ENCODE measurements at places on chromosomes 4 and X.
A peak's percentile ranks its signal among the peaks of the same experiment; 100 is the strongest.

DNA sequence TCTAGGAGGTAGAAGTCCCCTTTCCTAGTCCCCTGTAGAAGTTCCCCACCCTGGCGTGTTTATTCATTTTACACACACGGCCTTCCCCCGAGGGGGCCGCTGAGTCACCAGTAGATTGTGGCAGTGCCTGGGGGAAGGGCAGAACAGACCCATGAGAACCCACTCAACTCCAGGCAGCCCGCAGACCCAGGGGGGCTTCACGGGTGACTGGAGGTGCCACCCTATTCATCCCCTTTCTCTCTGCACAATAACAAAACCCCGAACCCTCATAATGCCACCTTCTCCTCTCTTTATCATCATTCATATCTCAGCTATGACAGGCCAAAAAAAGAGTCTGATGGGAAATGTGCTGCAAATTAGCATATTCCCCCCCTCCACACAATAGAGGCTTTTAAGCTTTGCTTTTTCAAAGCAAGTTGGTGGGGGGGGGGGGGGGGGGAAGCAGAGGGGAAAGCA is 20.4 kb upstream of the GPM6B start:
- DNase-seq: no peak

- peak; percentile 32 for DNase-seq
These were observed 13.4 kb downstream of the CTBP1 start for GRCh38 chr4:1235381-1236102.

DNA sequence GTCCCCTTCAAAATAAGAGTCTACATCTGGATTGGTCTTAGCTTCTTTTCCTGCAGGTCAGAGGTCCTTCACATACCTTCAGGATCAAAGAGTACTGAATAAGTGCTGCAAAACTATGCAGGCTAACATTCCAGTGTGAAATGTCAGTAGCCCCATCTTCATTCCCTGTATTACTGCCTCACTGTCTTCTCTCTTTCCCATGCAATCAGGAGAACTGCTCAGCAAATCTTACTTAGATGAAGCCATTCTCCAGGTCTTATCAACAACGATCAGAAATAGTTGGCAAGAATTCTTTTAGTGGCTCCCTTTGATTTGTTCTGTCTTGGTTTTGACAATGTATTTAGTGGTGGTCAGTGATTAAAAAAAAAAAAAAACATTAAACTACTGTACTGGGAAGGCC is 26.0 kb upstream of the IQCM start:
- DNase-seq: no peak

DNA sequence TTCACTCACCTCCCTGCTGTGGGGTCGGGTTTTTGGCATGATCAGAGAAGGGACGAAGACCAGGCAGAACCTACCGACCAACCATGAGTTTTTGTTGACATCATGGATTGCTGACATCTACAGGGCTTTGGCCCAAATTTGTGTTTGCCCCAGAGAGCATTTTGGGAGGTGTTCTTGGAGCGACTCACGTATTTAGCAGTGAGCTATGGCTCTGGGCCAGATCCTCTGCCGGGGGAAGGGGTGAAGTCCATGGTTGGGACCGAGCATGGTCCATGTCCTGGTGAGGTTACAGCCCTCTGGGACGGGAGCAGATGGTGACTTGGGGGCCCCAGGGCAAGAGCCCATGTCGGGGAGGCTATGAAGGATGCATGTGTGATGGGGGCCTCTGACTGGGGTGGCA is 17.4 kb downstream of the SORCS2 start:
- no peak for DNase-seq

DNA sequence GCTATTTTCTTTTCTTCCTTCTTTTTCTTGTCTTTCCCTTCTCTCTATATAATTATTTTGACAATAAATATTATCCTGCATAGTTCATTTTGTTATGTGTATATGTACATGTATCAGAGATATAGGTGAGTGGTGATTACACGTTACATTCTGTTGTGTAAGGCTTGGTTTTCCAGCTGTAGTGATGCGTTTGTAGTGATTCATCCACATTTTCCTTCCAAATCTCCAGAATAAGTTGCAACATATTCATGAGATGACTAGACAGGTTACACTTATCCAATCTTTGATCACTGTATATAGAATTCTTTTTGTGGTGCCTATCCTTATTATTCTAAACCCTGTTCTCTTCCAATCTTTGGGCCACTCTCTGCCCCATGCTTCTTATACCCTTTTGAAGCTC is 540.2 kb downstream of the GBA3 start:
- no peak for DNase-seq

GRCh38 chr4:67632492-67632891 is 68.5 kb downstream of the UBA6 start:
- no peak for DNase-seq

- DNase-seq: no peak
These were observed 7.2 kb downstream of the OCIAD2 start for GRCh38 chr4:48899432-48899749.

- DNase-seq: no peak
These were observed 480.1 kb downstream of the RPA4 start for GRCh38 chrX:97363843-97364242.

GRCh38 chr4:152090543-152090942 is 329.7 kb upstream of the GATB start:
- no peak for DNase-seq

GRCh38 chr4:105166066-105166465 is 19.4 kb downstream of the TET2 start:
- DNase-seq: no peak

GRCh38 chrX:39996536-39996935 is 101.2 kb downstream of the BCOR start:
- DNase-seq: no peak

- no peak for DNase-seq
These were observed 32.4 kb upstream of the UGDH start for GRCh38 chr4:39559626-39560025.

DNA sequence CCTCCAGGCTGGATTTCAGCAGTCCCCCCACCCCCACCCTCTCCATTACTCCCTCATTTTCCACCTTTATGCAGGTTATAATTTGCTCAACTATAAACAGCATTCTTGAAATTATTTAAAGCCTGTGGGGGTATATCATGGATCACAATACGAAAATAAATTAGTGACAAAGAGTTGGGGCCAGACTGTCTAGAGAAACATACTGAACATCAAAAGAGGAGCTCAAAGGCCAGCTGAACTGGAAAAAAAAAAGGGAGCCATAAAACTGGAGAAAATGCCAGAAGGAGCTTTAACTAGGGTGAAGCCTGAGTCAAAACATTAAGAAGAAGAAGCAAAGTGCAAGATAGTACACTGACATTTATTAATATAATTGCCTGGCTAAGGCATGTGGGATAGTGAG is 137.8 kb downstream of the ANTXR2 start:
- DNase-seq: no peak

DNA sequence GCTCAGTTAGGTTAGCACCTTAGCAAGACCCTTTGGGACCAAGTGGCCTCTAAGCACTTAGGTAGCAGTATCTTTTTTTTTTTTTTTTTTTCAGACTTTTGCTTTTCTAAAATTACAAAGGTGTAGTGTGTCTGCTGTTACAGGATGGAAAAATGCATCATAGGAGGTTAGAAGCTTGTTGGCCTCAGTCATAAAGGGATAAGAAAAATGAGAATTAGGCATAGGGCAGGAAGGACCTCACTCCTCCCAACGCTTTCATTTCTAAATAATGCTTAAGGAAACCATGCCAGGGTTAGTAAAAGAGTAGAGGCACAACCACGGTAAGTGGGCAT is 148.4 kb upstream of the PLAC1 start:
- DNase-seq: no peak

- no peak for DNase-seq
These were observed 6.8 kb upstream of the CXCL2 start for GRCh38 chr4:74105656-74106280.

DNA sequence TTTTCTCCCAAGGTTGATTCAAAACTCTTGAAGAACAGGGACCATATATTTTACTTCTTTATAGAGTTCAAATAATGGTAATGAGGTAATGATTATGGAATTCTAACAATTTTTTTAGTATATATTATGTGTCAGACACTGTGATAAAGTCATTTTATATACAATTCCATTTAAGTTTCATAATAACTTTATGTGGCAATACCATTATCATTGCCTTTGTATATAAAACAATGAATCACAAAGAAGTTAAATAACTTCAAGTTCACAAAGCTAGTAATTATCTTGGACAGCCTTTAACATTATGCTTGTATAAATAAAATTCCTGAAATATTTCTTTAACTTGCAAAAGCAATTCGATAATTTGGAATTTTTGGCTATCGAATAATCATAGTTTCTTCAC is 20.6 kb downstream of the MAGEC1 start:
- DNase-seq: no peak

DNA sequence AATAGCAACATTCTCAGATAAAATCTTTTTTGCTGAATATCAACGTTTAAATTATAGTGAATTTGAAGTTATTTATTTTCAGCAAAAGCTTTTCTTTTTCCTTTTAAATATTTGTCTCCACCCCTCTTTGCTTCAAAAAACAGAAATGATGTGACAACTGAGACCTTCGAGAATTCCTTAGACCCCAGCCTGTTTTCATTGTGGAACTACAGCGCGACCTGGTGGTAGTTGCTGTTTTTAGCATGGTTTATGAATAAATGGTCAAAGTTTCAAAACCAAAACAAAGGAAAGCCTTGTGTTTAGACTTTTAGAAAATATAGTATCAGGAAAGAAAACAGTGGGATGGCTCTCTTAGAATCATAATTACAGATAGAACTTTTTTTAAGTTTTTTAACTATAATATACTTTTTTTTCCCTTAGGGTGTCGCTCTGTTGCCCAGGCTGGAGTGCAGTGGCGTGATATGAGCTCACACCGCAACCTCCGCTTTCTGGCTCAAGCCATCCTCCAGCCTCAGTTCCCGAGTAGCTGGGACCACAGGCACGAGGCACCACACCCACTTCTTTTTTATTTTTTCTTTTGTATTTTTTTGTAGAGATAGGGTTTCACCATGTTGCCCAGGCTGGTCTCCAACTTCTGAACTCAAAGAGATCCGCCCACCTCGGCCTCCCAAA is 26.8 kb upstream of the TMEM184C start:
- DNase-seq: no peak

- DNase-seq: no peak
These were observed 29.0 kb downstream of the CD99L2 start for GRCh38 chrX:150869450-150869849.

GRCh38 chr4:7763788-7764187 is 175.9 kb downstream of the AFAP1 start:
- no peak for DNase-seq

- no peak for DNase-seq
These were observed 306.2 kb downstream of the INPP4B start for GRCh38 chr4:142539796-142540482.

- no peak for DNase-seq
These were observed 44.8 kb downstream of the RBMX start for GRCh38 chrX:136835761-136836160.

- no peak for DNase-seq
These were observed 44.5 kb upstream of the IL2 start for GRCh38 chr4:122500852-122501501.

DNA sequence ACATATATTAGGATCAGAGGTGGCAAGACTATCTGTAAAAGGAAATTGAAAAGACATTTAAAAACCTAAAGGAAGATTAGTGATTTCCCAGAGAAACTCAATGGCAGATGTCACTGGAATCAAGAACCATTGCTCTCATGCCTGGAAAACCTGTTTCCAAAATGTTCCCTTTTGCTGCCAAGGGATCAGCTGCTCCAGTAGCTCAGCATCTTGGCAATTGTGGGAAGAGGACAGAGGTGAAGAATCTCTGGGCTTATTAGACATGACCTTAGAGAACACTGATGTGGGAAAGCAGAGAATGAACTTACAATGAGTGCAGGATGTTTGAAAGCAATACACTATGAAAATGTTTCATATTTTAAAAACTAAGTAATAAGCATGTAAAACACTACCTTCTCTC is 98.3 kb downstream of the SHROOM3 start:
- no peak for DNase-seq

DNA sequence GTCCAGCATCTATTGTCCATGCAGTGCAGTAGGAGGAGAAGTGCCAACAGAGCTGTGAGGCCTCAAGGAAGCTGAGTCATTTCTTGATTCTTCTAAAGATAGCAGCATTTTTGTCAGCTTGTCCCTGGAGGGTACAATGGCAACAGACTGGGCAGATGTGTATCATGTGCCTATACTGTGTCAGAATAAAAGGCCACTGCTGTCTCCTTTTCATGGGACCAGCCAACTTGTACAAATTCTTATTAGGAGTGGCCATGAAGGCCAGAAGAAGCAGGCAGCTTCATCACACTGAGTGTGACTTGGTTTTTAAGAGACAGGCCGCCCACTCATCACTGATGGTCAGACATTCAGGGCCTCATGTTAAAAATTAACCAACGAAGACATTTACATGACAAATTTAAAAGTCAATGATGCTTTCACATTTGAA is 185.0 kb upstream of the FAM241A start:
- DNase-seq: no peak

GRCh38 chr4:8437281-8437680 is 3.2 kb downstream of the ACOX3 start:
- no peak for DNase-seq
